ENCODE measurements at places on chromosomes 1 and 21.
A peak's percentile ranks its signal among the peaks of the same experiment; 100 is the strongest.

DNA sequence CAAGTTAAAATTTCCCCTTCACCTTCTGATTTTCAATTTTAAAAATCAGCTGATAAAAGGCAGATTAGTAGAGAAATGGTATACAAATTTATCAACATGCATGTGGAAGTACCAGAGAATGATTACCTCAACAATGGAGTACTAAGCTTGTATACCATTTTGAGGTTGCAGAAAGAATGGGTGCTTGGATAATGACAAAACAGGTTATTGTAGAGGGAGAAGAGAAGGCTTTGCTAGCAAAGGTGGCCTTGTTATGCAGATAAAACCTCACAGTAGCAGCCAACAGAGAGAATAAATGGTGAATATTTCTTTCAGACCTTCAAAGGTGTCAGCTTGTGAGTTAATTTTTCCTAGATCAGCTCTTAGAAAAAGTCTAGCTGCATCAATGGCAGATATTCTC is 1174.9 kb upstream of the ADGRL4 start:
- H3K27me3 ChIP-seq = no peaks in the 10 kb centered on the region
- no peaks in the 10 kb centered on the region for H3K4me1 ChIP-seq
- H3K4me3 ChIP-seq = no peak overlapping the region
- no peak for DNase-seq
- no peak overlapping the region for H3K27ac ChIP-seq

- no peak within 1 kb of the TSS for H3K27ac ChIP-seq
- peaks cover 5% of the 10 kb centered on the region for H3K4me1 ChIP-seq
- H3K4me3 ChIP-seq = no peak within 1 kb of the TSS
- H3K27me3 ChIP-seq = peaks cover 40% of the 10 kb centered on the region
- DNase-seq = no peak
Measured at GRCh38 chr1:160081261-160081936, at the start of gene KCNJ9. Gene KCNJ9 (plus strand): TSS chr1:160081538. CDS start chr1:160084031, 2,493 bp downstream.

GRCh38 chr1:22889213-22889827 is 83.3 kb downstream of the LACTBL1 start:
- no peak for DNase-seq
- no peak overlapping the region for H3K27ac ChIP-seq
- H3K4me3 ChIP-seq = no peak overlapping the region
- peaks cover 5% of the 10 kb centered on the region for H3K27me3 ChIP-seq

- H3K27ac ChIP-seq = no peak overlapping the region
- H3K4me1 ChIP-seq = no peaks in the 10 kb centered on the region
- H3K4me3 ChIP-seq = no peak overlapping the region
- H3K36me3 ChIP-seq = no peaks in the 10 kb centered on the region
- no peaks in the 10 kb centered on the region for H3K27me3 ChIP-seq
Measured at GRCh38 chr1:216903382-216903740, 180.1 kb upstream of the ESRRG start.

- H3K36me3 ChIP-seq = peaks cover 31% of the 10 kb centered on the region
- H3K27ac ChIP-seq = peak overlapping the region; percentile 99
- no peaks in the 10 kb centered on the region for H3K27me3 ChIP-seq
- peaks cover 52% of the 10 kb centered on the region for H3K4me1 ChIP-seq
Measured at GRCh38 chr1:234601301-234602017, 8.5 kb downstream of the IRF2BP2 start.

DNA sequence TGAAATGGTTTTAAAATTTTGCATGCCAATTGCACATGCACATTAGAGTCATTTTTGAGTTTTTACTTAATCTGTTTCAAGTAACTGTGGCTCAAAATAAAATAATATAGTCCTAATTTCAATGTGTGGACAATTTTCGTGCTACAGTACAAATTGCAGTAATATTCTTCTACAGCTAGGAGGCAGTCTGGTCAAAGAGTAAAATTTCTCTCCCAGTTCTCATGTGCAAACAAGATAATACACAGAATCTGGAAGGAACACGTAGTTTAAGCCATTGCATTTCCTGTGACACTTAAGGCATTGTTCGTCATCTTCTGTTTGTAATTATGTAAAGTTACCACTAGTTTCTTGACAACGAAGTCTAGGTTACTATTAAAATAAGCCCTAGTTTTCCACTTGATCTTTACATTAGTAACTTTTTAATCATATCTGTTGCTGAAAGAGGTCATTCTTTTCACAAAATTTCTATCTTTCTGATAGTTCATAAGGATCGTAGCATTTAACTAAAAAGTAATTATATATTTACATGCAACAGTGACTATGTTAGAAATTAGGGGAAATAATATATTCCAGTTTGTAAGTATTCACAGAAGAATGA is 28.9 kb downstream of the ODR4 start:
- no peak overlapping the region for H3K4me3 ChIP-seq
- no peak overlapping the region for H3K27ac ChIP-seq
- H3K27me3 ChIP-seq = no peaks in the 10 kb centered on the region
- H3K4me1 ChIP-seq = no peaks in the 10 kb centered on the region

- no peak for DNase-seq
- H3K27me3 ChIP-seq = peaks cover 28% of the 10 kb centered on the region
- no peaks in the 10 kb centered on the region for H3K4me1 ChIP-seq
- H3K36me3 ChIP-seq = no peaks in the 10 kb centered on the region
Measured at GRCh38 chr1:95122151-95122697, 5.1 kb downstream of the TLCD4 start.

DNA sequence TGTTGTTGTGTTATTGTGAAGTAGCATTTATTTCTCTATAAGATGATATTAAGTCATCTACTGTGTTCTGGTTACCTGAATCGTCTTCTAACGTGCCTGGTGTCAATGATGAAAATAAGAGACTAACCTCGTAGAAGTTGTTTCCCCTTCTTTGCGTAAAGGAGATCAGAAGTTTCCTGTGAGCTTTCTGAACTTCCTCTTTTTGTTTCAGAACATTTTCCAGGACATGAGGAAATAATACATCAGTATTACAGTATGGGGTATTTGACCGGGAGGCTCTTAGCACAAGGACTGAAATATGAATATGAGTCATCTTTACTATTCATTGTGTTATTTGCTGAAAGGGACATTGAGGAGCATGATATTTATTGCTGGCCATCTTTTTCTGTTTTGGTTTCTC is 1.3 kb downstream of the ST6GALNAC3 start:
- H3K27ac ChIP-seq = no peak overlapping the region
- H3K4me3 ChIP-seq = peak overlapping the region; percentile 83
- H3K4me1 ChIP-seq = peaks cover 31% of the 10 kb centered on the region
- H3K36me3 ChIP-seq = no peaks in the 10 kb centered on the region
- DNase-seq = no peak

- peak overlapping the region; percentile 44 for H3K4me3 ChIP-seq
- no peak overlapping the region for H3K27ac ChIP-seq
- DNase-seq = peak; percentile 17
- H3K36me3 ChIP-seq = no peaks in the 10 kb centered on the region
- no peaks in the 10 kb centered on the region for H3K27me3 ChIP-seq
Measured at GRCh38 chr1:42013881-42014470, 95.3 kb upstream of the HIVEP3 start.

GRCh38 chr1:245154429-245155271 is at the start of gene KIF26B:
Gene KIF26B (plus strand): TSS chr1:245154985. CDS start chr1:245155425, 440 bp downstream.
- H3K36me3 ChIP-seq = no peaks in the 10 kb centered on the region
- H3K27me3 ChIP-seq = peaks cover 71% of the 10 kb centered on the region
- no peak within 1 kb of the TSS for H3K27ac ChIP-seq

DNA sequence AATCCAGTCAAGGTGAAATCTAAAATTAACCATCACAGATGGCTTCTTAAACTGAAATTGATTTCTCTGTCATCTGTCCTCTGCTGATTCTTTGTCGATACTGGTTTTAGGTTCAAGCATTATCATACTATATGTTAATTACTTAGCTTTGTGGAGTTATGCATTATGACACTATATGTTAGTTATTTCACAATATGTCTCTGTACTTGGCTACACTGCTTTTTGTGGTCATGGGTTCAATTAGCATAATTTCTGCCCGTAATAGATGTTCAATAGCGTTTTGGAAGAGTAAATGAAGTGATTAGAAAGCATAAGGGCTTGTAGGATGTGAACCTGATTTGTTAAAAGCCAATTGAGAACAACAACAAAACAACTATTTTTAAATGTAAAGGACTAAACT is 28.2 kb downstream of the IFI44 start:
- no peak overlapping the region for H3K4me3 ChIP-seq
- H3K4me1 ChIP-seq = no peaks in the 10 kb centered on the region
- H3K27ac ChIP-seq = no peak overlapping the region
- no peak for DNase-seq
- H3K36me3 ChIP-seq = no peaks in the 10 kb centered on the region
- peaks cover 3% of the 10 kb centered on the region for H3K27me3 ChIP-seq

- no peak for DNase-seq
- H3K27me3 ChIP-seq = no peaks in the 10 kb centered on the region
- H3K27ac ChIP-seq = no peak overlapping the region
- no peak overlapping the region for H3K4me3 ChIP-seq
- peaks cover 2% of the 10 kb centered on the region for H3K36me3 ChIP-seq
Measured at GRCh38 chr1:1194723-1195122, 11.7 kb downstream of the TNFRSF18 start.

GRCh38 chr21:16587141-16587581 is 857.4 kb downstream of the USP25 start:
- H3K4me3 ChIP-seq = no peak overlapping the region
- H3K36me3 ChIP-seq = no peaks in the 10 kb centered on the region
- H3K4me1 ChIP-seq = no peaks in the 10 kb centered on the region
- H3K27ac ChIP-seq = no peak overlapping the region

- no peaks in the 10 kb centered on the region for H3K27me3 ChIP-seq
- H3K27ac ChIP-seq = no peak overlapping the region
- H3K4me3 ChIP-seq = no peak overlapping the region
- DNase-seq = no peak
- peaks cover 32% of the 10 kb centered on the region for H3K36me3 ChIP-seq
Measured at GRCh38 chr1:41526956-41527561, 42.6 kb upstream of the EDN2 start.
